ENCODE measurements at places on chromosomes 1 and 21.
A peak's percentile ranks its signal among the peaks of the same experiment; 100 is the strongest.

DNA sequence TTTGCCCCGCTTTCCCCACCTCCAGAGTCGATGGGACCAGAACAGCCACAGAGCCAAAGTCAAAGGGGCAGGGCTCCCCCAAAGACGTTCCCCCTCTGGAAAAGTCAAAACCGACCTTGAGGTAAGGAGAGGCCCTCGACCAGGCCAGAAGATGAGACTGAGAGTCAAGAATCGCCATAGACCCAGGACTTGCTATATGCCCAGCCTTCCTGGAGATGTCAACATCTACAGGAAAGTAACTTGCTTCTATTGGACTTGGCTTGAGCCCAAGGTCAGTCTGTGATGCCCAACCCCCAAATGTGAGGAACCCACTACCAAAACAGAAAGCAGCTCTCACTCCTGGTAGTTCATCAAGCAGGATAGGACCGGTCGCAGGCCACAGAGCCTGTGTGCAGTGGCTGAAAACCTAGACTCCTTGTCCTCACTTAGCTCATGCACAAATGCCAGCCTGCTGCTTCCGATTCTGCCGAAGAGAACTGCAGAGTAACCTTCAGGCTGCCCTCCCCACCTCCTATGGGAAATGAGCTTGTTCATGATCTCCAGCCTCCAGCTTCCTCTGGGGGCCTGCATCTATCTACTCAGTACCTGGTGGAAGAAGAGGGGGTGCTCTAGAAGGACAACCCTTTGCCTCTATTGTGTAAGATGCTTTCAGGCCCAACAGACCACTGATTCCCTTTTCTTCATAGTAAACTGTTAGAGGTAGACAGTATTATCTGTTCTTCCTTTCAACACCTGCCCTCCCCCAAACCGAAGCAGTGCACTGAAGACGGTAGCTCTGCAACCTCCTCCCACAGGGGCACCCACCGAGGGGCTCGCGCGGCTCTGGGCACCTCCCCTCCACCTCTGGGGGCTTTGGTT, 1.4 kb downstream of the ACOT7 start:
- no peak for DNase-seq

DNA sequence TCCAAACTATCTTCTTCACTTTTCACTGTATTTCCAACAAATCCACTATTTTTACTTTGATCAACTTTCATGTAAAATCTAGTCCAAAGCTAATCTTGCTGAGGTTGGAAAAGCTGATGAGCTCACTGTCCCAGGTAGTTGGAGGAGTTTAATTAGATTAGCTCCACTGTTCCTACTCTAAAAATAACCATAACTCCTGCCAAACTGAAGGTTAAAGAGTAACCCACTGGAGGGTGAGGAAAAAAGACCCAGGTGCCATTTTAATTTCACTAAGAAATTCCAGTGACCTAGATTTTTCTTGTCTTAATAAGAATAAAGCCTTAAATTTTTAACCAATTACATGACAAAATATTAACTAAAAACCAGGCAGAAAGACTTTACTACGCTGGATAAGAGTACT, 15.3 kb downstream of the DCAF8 start:
- DNase-seq = no peak

- DNase-seq = peak; percentile 92
Observed at GRCh38 chr1:24108334-24109165, 3.4 kb downstream of the MYOM3 start.

DNA sequence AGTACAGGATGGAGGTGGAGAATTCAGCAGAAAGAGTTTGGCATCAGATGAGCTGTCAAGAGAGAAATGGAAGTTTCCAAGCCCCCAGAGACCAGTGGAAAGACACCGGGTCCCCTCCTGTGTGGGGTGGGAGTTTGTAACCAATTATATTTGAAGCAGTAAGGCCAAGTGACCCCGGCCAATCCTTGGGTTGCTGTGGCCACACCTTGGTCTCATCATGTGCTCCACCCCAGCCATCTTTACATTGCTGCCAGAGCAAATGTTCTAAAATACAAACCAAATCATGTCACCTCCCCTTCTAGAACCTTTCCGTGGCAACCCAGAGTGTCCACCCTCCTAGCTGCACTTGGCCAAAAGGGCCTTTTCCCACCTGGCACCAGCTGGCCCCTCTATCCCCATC, 86.1 kb downstream of the KCNN3 start:
- DNase-seq = no peak
